ENCODE measurements at places on chromosomes 6 and 20.

DNA sequence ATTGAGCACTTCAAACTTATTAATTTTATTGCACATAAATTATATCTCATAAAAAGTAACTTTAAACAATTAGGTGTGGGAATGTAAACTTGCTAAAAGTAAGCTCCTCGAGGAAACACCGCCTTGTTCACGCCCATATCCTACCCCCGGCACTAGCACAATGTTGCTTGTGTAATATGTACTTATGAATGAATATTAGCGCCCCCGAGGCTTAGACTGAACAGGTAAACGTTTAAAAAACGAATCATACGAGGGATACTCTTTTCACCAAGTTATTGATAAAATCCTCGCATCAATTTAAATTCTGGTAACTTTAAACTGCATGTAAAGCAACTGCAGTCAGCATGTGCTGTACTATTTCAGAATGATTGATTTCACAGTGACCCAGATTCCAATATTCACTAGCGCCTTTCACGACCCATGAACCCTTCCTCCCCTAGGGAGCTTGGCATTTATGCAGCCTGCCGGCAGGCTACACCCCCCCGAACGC is 637 bp downstream of the TFB1M start:
- no peak for DNase-seq

DNA sequence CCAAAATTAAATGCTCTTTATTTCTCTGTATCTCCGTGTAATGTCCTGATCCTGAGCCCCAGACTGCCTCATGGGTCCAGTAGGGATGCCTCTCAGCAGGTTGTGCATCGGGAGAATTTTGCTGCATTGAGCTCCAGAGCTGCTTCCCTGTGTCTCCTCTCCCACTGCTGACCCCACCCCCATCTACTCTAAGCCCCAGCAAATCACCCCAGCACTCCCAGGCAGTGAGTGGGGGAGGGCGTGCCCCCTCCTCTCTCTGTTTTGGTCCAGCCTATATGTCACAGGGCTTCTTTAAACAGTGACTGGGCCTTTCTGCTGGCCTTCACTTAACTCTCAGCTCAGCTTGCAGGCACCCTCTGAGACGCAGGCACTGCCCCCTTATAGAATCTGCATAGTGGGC is 228.8 kb upstream of the QKI start:
- DNase-seq = no peak

DNA sequence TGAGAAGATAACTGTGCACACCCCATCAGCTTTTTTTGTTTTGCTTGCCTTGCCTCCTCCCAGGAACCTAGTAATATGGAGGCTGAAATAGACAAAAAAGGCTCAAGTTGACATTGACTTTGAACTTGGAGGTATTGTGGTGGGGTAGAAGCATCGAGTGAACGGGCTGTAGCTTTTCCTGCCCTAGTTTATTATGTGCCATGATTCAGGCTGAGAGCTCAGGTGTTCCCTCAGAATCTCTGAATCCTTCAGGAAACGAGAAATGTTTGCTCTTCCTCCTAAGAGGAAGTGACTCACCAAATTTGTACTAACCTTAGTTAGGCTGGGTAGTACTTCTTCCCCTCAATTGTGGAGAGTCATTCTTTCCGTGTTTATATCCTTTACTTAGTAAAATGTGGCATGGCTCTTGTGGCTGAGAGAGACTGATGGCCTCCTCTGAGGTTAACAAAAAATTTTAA is 98.8 kb downstream of the SASH1 start:
- DNase-seq = no peak

DNA sequence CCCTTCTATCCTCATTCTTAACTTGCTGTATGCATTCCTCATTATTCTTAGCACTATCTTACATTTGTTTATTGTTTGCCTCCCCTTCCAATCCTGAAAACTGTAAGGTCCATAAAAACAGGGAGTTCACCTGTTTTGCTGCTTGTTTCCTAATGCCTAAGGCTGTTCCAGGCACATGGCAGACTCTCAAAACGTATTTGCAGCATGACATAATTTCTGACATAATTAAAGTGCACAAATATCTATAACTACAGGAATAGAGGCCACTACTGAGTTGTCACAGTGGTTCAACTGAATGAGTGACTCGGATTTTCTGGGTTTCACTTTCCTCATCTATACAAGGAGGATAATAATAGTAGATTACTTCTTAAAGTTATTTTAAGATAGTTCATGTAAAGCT is 83.0 kb downstream of the HFE start:
- DNase-seq = no peak

GRCh38 chr6:32163559-32164258 is 686 bp upstream of the EGFL8 start:
- no peak for DNase-seq

DNA sequence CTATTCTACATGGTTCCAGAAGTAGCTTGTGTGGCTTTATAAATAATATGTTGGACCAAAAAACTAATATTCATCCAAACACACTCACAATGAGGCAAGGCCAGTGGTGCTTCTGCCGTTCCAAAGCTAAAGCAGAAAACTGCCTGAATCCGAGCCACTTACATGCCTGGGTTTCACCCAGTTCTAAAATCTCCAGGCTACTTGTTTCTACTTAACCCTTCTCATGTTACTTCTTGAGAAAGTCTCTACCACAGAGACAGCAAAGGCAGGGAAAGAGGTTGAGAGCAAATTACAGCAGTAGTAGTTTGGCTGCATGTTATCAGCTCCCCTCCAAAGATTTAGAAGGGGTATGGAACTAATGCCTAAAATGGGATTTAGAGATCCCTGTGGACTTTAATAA is 62.0 kb downstream of the FAXC start:
- no peak for DNase-seq

DNA sequence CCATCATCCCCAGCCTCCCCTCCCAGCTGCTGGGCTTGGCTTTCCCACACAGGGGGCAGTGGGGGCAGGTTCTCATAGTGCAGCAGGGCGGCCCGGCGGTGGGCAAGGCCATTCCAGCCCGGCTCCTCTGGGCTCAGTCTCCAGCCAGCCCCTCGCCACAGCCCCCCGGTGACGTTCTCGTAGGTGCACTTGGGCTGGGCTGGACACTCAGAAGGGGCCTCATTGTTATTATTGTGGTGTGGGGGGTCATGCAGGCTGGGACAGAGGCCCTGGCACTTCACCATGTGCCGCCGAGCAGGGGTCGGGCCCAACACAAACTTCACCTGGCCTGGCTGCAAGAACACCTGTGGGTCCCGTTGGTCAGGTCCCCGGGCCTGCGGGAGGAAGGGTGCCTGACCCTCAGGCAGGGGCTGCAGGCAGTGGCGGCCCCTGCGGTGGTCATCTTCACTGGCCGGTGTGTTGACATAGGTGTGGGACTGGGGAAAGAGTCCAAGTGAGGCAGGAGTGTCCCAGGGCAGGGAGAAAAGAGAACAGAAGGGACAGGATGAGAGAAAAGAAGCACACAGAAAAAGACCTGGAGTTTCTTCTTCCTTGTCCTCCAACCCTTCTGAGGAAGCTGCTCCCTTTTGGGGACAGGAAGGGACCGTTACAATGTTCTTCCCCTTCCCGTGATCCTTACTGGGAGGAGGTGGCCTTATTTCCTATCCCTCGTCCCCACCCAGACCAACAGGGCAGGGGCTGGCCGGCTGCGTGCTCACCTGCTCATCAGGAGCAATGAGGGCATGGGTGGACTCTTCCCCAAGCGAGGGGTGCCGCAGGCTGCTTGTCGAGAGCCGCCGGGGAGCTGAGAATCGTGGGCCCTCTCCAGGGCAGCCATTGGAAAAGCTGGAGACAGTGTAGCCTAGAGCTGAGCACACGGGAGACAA is 8.4 kb downstream of the FRS3 start:
- DNase-seq = no peak

- no peak for DNase-seq
Measured at GRCh38 chr6:69026243-69026642, 391.2 kb downstream of the ADGRB3 start.

DNA sequence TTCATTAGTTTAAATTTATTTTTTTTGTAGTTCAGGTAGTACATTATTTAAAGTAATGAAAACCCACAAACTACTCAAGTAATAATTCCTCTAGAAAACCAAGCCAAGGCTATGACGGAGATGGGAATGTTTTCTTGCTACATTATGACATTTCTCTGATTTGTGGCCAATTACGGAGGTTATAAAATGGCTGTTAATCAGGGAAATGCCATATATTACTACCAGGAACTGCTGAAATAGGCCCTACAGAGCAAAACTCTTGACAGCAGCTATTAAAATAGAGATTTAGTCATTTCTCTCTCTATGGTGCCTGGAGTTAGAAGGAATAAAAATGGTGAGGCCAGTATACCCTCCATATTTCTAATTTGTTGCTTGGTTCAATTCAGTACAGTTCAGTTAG is 280.0 kb downstream of the ARHGAP18 start:
- no peak for DNase-seq

- no peak for DNase-seq
Measured at GRCh38 chr6:18561037-18561750, 174.0 kb downstream of the RNF144B start.

- DNase-seq = no peak
Measured at GRCh38 chr6:166933396-166933795, 23.0 kb downstream of the RNASET2 start.

GRCh38 chr20:58322083-58322482 is 12.6 kb downstream of the RAB22A start:
- no peak for DNase-seq

GRCh38 chr20:59603781-59604541 is at the start of gene PHACTR3:
Gene PHACTR3, plus strand, starts transcription at chr20:59604540. Its CDS starts 475 bp downstream, at chr20:59605015.
- DNase-seq = no peak

- no peak for DNase-seq
Measured at GRCh38 chr6:49551078-49551865, 804 bp downstream of the C6orf141 start.

DNA sequence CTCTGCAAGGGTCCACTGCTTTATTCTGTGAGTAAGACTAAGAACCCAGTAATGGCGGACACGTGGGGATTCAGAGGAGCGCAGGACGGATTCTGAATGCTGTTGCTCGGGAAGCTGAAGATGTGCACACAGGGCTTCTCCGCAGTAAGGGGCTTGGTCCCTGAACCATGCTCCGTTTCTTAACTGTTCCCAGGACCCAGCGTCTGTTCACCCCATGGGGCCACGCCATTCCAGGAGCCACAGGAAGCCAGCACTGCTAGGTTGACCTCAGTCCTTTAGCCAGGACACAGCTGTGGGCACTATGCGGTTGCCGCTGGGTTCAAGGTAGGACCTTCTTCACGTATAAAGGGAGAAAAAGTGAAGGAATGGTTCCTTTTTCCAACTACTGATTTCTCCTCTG is 59.8 kb downstream of the IRF4 start:
- DNase-seq = no peak

- no peak for DNase-seq
Measured at GRCh38 chr6:56652994-56653393, 10.3 kb upstream of the DST start.

DNA sequence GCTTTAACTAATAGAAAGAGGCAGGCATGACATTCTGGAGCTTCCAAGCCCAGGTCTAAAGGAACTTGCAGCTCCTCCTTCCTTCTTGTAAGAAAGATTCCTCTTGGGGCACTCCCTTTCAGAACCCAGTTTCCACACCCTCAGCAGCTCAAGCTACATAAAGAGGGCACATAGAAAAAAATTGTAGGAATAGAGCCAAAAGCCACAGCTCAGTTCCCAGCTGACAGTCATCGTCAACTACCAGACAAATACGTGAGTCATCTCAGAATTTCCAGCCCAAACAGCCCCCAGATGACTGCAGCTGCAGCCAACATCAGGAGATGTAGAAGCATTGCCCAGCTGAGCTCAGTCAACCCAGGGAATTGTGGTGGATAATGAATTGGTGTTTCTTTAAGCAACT is 349.8 kb upstream of the ARID1B start:
- DNase-seq = no peak

- no peak for DNase-seq
Measured at GRCh38 chr6:48994811-48995210, 468.2 kb downstream of the MMUT start.

GRCh38 chr6:168161371-168161750 is 82.3 kb upstream of the FRMD1 start:
- DNase-seq = no peak

GRCh38 chr6:30357678-30358540 is 13.0 kb downstream of the RPP21 start:
- DNase-seq = no peak
